ENCODE measurements at places on chromosomes 7 and 10. TPM values are rescaled to one million over a fixed set of nuclear protein-coding genes. Genes with fewer than 3 reads are reported as not detected.

NEBL gene
- total RNA-seq = 29.0 TPM

ZNF722 gene
- total RNA-seq = not detected

TMEM270 gene
- 4.9 TPM for total RNA-seq

KIAA1549 gene
- 3.7 TPM for total RNA-seq

LRRN3 gene
- total RNA-seq = 41.5 TPM

PRPS1L1 gene
- not detected for total RNA-seq

LGI1 gene
- total RNA-seq = 0.23 TPM

PLOD3 gene
- total RNA-seq = 24.2 TPM

TFR2 gene
- 0.59 TPM for total RNA-seq

MYL10 gene
- total RNA-seq = not detected

C10orf105 gene
- total RNA-seq = not detected

LYZL2 gene
- not detected for total RNA-seq

GRCh38 chr7:104956753-104957450, 57.1 kb upstream of the KMT2E start:
- DNase-seq = no peak

DNA sequence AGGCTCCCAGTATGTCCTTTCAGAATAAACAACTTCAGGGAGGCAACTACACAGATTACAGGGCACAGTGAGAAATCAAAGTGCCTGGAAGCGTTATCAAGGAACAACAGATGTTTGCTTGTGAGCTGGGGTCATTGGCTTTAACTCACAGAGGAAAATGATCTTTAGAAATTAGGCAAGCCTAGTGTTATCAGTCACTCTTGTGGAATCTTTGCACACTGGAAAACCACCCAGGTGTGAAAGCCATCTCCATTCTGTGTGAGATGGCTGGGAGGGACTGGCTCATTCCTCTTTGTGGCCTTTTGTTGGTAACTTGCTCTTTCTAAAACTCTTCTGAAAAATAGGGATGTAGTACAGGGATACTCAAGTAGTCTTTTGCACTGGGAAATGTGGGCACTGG, 716.0 kb downstream of the XPNPEP1 start:
- DNase-seq = no peak

DNA sequence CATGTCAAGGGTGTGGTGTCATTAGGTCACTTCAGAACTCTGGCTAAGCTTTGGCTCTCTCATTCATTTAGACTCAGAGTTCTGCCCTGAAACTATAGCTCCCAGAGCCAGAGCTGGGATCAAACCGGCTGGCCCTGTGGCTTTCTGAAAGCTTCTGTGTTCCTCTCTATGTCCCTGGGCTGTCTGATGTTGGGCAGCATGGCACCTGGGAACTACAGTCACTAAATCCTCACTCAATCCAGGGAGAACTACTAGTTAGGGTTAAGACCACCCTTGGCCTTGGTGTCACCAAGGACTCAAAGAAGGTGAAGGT, 13.2 kb downstream of the ATG9B start:
- DNase-seq = no peak

GRCh38 chr10:122557516-122557915, 3.0 kb upstream of the DMBT1 start:
- no peak for DNase-seq

DNA sequence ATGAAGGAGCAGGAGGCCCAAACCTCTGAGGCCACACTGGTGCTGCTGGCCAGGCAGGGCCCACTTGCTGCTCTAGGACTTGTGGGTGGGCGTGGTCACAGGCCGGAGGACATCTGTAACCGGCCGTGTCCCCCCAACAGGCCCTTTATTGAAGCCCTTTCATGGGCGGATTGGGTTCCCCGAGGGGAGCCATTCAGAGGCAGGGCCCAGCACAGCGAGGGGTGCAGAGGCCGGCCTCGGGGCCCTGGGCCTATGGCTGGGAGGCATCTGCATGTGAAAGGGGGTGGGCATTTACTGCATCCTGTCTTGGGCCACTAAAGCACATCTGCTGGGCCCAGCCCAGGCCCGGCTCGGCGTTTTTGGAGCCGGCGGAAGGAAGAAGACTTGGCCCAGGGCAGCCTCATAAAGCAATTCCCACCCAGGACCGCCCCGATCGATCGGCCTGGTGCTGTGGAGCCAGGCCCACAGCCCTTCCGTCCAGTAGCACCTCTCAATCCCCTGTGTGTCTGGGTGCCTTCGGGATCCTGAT, 8.4 kb downstream of the LHPP start:
- DNase-seq = no peak

GRCh38 chr10:8150401-8150905, 96.0 kb downstream of the GATA3 start:
- DNase-seq = no peak

GRCh38 chr10:98790817-98791216, 344.1 kb upstream of the HPS1 start:
- no peak for DNase-seq

- DNase-seq = no peak
Observed at GRCh38 chr10:132634241-132634946, 96.8 kb downstream of the INPP5A start.

DNA sequence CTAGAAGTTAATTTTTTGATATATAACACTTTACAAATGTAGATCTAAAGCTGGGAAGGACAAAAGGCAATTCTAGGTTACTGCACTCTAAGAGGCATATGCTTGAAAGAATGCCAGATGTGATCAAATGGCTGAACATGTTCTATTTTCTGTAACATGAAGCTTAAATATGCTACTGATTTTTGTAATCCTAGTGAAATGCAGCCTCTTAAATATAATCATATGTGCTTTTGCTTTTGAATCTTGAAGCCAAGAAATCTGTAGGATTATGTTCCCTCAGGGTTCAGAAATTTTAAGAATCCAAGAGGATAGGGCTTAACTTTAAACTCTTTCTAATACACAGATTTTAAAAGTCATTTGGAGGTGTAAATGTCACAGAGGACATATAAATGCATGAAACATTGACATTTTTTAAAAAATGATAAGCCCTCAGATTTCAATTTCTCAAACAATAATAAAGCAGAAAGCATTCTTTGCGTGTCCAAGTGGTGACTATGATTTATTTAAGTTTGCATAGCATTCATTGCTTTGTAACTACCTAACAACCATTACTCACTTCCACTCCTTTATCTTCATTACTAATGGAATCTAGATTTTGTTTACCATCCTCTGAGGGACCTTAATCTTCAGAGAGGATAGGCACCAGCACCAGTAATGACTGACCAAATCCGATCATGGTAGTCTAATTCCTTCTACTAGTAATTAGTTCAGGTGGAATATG, 170.4 kb downstream of the MAGI2 start:
- no peak for DNase-seq

- DNase-seq = peak; percentile 6
Observed at GRCh38 chr10:55410415-55410885, 609.4 kb upstream of the PCDH15 start.

GRCh38 chr10:20990604-20991003, 93.5 kb upstream of the NEBL start:
- DNase-seq = no peak

- no peak for DNase-seq
Observed at GRCh38 chr10:113983552-113983951, 60.1 kb upstream of the ADRB1 start.

DNA sequence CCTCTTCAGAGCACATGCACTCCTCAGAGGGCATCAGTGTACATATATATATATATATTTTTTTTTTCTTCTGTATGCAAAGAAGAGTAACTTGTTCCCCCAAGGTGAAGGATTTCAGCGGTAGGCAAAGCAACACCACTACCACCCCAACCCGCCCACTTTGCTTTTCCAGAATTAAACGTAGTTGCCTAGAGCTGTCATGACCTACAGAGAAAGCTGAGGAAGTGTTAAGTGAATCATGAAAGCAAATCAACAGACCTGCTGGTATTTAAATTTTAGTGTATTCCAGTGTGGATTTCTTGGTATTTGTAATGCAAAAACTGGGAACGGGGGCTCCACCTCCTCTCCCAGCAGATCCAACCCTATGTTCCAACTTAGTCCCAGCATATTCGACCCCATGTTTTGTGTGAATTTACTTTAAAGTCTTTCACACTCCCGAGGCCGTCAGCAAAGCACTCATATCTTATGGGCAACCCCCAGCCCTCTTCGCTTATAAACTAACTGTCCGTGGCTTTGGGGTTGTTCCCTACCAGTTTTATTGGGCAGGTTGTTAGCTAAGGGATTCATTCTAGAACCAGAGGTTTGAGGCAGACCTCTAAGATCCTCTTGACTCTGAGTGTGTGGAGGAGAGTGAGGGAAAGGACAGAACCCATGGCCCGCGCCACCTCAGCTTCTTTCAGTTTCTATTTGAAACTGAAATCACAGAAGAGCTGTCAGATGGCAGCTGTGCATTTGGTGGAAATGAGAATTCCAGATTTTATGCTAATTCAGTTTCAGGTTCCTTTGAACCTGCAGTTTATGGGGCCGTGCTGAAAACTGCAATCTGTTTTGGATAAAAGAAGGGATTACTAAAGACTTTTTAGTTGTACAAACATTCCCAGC, 450.2 kb upstream of the GALNT17 start:
- DNase-seq = no peak

GRCh38 chr10:127370601-127371000, 174.2 kb upstream of the INSYN2A start:
- DNase-seq = no peak

GRCh38 chr10:101995451-101996063, 60.4 kb downstream of the ARMH3 start:
- DNase-seq = no peak

GRCh38 chr7:94061326-94061725, 57.2 kb upstream of the BET1 start:
- DNase-seq = no peak

GRCh38 chr7:140060788-140061606, 1.8 kb downstream of the PARP12 start:
- no peak for DNase-seq

- DNase-seq = no peak
Observed at GRCh38 chr10:70726909-70727495, 54.7 kb downstream of the ADAMTS14 start.

- DNase-seq = no peak
Observed at GRCh38 chr7:99419323-99420021, 10.7 kb downstream of the BUD31 start.

DNA sequence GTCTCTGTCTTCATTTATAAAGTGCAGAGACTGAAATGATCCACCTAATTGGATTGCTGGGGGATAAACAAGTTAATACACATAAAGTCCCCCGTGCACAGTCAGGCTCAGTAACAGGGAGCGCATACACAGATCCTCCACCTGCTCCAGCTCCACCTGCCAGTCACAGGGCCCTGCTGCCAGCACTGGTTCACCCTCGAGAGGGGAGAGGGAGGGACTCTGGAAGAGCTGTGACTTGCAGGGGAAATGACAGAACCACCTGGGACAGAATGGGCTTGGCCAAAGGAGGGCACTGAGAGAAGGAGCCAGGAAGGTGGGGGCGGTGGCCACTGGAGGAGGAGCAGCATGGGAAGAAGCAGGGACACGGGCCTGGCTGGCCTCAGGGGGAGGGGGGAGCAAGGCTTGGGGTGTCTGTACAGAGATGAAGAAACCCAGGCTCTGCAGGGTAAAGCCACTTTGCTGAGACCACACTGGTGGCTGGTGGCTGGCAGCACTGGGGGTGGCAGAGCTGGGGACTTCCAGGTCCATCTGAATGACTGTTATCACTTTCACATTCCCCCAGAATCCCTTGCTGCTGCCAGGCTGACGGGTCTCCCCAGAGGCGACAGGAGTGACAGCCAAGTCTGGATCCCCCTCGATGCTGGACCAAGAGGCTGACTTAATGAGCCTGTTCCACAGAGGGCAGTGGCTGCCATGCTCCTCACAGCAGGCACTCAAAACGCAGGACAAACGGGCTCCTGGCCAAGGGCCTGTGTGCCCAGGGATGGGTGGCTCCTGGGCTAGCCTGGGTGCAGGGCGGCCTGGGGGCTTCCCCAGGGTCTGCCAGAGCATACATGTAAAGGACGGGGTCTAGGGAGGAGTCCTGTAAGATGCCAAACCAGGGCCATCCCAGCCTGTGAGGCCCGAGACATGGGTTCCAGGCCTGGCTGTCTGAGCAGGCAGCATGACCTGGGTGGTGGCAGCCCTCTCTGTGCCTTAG, 151.1 kb downstream of the SH3PXD2A start:
- DNase-seq = no peak

- DNase-seq = no peak
Observed at GRCh38 chr10:16952080-16952479, 134.9 kb upstream of the RSU1 start.

- DNase-seq = no peak
Observed at GRCh38 chr10:117616179-117616578, 73.6 kb downstream of the EMX2 start.

DNA sequence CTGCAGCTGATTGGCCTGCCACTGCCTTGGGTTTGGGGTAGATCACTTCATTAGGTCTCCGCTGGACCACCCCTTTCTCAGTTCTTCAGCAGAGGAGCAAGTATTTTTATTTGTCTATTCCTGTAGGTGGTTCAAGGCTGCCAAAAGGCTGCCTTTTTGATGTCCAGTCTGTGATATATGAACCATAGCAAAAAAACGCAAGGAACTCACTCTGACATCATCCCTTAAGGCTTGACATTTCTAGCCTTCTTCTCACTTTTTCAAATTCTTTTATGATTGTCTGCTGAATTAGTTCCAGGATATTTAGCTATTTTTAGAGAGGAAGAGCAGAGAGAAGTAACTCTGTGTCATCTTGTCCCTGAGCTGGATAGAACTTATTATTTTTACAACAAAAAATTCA, 269.2 kb downstream of the BAMBI start:
- no peak for DNase-seq

Data from prostate gland (tissue), 2 donors.